ENCODE measurements at places on chromosomes 11 and 22.

DNA sequence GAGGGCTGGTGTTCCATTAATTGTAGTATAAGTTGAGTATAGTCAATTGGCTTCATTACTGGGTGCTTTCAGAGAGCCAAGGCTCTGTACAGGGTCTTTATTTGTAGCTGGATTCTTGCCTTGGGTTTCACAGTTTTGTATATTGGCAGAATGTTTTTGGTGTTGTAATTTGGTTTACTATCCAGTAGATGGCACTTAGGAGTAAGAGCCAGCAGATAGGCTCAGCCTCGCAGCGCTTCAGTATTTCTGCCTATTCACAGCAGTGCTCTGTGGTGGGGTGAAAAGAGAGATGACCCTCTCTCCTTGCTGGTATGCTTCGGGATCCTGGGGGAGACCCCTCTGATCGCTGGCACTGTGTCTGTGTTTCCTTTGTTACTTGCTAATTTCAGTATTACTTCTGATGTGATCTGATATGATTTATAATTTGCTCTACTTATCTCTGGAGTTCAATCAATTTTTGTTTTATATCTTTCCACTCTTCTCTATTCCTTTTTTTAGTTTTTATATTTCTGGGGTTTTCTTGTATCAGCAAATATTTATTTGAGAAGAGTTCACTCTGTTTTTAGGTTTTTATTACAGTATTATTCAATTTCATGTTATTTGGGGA is 52.2 kb downstream of the ANO5 start:
- no peak for DNase-seq

GRCh38 chr11:17410606-17411379 is 22.3 kb upstream of the KCNJ11 start:
- no peak for DNase-seq

DNA sequence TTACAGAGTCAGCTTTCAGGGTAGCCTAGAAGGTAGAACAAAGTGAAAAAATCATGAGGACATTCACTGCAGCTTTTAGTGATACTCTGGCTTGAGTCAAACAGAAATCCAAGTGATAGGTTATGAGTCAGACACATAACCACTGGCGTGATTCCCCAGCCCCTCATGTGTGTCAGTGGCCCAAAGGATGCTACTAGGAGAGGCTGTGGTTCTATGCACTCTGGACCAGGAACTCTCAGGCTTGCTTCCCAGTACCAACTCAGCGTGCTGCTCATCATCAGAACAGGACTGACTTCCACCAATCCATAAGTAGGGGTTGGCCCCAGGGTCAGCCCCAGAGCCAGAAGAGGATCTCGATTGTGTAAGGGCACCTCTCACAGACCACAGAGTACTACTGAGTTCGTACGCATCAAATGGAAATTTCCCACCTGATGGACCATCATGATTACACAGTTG is 116.8 kb downstream of the MED15 start:
- no peak for DNase-seq

GRCh38 chr22:41899992-41900651 is 14.8 kb downstream of the SHISA8 start:
- no peak for DNase-seq

DNA sequence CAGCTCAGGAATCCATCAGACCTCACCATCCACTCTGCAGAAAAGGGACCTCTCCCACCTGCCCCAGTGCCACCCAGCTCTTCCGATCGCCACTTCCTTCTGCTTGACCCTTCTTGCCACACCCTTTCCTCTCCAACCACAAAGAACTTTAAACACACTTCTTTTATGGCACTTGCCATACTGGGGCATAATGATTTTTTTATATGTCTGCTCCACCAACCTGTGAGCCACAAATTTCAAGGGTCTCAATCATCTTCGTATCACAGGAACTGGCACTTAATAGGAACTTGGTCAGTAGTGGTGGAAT is 11.7 kb upstream of the MYH9 start:
- DNase-seq: no peak

- no peak for DNase-seq
Measured at GRCh38 chr22:30969532-30970355, 679 bp downstream of the TUG1 start.

DNA sequence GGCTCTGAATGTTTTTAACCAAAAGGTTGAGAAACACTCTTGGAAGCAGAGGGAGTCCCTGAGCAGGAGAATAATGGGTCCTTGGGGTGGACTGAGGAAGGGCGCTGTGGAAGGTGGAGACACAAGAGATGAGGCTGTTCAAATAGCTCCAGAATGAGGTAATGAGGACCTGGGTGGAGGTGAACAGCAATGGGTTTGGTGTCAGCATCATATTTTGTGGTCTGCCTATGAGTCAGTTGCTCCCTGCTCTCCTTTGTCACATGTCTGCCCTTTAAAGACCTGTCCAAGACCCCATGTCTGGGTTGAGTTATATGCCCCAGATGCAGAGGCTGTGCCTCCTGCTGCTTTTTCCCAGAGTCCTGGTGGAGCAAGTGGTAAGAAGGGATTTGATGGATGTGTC is 113.6 kb downstream of the BARX2 start:
- no peak for DNase-seq

DNA sequence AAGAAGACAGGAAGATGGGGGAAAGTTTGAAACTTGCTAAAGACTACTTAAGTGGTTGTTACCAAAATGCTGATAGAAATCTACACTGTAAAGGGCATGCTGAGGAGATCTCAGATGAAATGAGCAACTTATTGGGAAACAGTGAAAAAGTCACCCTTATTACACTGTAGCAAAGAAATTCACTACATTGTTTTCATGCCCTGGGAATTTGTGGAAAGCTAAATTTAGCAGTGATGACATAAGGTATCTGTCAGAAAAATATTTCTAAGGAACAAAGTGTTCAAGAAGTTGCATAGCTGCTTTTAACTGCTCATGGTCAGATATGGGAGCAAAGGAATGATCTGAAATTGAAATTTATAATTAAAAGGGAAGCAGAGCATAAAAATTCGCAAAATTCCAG is 702.4 kb upstream of the LRRC4C start:
- no peak for DNase-seq

- DNase-seq: no peak
Measured at GRCh38 chr22:33095661-33096060, 37.5 kb upstream of the SYN3 start.

- DNase-seq: no peak
Measured at GRCh38 chr11:75673977-75674582, 5.2 kb upstream of the MAP6 start.

DNA sequence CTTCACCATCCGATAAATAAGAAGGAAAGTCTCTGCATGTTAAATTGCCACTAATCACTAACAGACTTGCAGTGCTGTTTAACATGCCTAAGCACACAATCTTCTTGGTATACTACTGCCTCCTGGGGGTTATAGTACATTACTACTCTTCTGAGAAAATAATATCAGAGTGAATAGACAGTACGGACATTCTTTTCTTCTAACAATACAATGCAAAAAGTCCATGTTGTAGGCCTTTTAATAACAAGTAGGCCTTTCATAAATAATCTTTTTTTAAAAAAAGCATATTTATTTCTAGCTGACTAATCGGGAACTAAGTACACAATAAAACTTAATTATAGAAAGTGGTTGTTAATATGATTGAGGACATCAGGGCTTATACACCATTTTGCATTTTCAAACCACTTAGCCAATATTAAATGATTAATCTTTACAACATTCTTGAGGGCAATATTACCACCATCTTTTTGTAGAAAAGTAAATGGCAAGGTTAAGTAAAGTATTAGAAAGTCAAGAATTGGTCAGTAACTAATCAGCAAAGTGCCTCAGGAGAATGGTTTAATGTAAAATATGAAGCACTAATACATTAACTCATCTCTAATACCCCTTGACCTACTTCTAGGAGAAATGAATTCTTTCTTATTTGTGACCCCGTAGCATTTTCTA is 84.7 kb downstream of the TTC28 start:
- no peak for DNase-seq

DNA sequence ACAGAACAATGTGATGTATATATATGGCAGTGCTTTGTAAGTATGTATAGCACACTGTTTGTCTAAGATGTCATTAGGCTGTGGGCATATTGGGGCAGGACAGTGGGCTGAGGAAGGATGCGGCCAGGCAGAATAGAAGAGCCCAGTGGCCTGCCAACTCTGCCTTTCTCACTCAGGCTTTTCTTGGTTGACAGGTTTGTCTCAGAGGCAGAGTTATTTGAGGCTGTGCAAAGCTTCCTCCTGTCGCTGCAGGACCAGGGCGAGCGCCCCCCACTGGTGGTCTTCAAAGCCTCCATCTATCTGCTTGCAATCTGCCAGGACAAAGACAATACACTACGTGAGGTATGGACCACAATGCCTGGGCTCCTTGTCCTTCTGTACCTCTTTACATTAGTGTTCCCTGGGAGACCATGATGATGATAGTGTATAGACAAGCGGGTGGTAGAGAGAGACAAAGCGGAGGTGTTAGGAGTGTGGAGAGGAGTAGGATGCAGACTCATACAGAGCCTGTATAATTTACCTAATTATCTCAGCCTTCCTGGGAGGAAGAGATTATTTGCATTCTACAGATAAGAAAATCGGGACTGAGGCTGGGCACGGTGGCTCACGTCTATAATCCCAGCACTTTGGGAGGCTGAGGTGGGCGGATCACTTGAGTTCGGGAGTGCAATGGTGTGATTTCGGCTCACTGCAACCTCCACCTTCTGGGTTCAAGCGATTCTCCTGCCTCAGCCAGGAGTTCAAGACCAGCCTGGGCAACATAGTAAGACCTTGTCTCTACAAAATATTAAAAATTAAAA is 37.3 kb upstream of the CCDC134 start:
- DNase-seq: no peak

GRCh38 chr11:9858822-9859221 is 194.9 kb downstream of the SWAP70 start:
- DNase-seq: no peak

- no peak for DNase-seq
Measured at GRCh38 chr11:97514446-97514845, 1124.6 kb downstream of the JRKL start.

DNA sequence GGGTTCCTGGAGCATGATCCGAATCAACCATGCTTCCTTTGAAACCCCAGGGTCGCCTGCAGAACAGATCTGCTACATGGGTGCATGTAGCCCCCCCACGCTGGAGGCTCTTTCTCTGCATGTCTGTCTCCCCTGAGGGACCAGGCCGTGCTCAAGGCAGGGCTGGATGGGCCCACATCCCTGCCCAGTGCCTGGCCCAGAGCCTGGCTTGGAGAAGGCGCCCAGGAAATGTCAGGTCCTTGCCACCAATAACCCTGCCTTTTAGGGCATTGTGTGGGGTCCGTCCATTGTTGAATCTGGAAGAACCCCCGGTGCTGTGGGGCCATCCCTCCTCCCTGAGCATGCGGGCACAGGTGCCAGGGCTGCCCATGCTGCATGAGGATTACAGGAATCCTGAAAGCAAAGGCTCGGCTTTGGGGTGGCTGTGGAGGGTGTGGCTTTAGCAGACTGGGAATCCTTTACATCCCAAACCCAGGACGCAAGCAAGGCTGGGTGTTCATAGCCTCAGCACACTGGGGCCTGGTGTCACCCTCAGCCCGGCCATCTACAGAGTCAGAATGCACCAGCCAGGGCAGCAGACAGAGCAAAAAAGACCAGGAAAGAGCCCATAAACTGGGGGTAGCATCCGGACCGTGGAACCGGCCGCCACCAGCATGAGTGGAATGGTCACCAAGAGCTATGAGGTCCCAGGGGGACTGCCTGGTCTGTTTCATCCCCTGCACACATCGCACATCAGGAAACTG is 48.2 kb downstream of the RTL6 start:
- no peak for DNase-seq

GRCh38 chr11:115548878-115549528 is 44.8 kb upstream of the CADM1 start:
- DNase-seq: no peak

DNA sequence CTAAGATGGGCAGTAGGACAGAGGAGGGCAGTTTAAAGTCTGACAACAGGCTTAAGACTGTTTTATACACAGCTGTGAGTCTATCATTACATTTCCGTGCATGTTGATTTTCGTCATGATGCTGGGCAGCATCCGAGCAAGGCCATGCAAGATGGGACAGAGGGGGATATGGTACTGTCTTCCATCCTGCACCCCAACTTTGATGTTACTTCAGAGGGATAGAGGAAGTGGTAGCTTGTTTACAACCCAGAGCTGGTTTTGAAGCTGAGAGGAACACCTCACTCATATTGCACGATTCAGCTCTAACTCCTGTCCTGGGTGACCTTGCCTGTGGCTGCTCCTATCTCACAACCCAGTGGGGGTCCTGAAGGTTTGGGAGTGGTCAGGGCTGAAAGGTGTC is 3.0 kb upstream of the SORL1 start:
- DNase-seq: no peak

- no peak for DNase-seq
Measured at GRCh38 chr11:70445605-70446004, 47.3 kb downstream of the CTTN start.

GRCh38 chr11:131463649-131464425 is 93.4 kb downstream of the NTM start:
- no peak for DNase-seq

GRCh38 chr11:70381350-70381749 is 17.0 kb upstream of the CTTN start:
- DNase-seq: no peak

GRCh38 chr11:8221917-8222495 is 41.7 kb downstream of the LMO1 start:
- DNase-seq: no peak

DNA sequence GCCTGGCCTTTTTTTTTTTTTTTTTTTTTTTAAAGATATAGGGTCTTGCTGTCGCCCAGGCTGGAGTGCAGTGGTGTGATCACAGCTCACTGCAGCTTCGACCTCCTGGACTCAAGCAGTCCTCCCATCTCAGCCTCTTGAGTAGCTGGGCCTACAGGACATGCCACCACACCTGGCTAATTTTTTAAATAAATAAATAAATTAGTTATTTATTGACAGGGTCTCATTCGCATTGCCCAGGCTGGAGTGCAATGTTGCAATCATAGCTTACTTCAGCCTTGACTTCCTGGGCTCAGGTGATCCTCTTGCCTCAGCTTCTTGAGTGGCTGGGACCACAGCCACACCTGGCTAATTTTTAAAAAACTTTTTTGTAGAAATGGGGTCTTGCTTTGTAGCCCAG is 10.5 kb downstream of the AP2A2 start:
- no peak for DNase-seq

GRCh38 chr11:93031386-93031785 is 61.9 kb downstream of the MTNR1B start:
- DNase-seq: no peak

GRCh38 chr11:88384669-88385005 is 47.1 kb upstream of the CTSC start:
- DNase-seq: no peak
